ENCODE measurements at places on chromosomes 6 and 20.

DNA sequence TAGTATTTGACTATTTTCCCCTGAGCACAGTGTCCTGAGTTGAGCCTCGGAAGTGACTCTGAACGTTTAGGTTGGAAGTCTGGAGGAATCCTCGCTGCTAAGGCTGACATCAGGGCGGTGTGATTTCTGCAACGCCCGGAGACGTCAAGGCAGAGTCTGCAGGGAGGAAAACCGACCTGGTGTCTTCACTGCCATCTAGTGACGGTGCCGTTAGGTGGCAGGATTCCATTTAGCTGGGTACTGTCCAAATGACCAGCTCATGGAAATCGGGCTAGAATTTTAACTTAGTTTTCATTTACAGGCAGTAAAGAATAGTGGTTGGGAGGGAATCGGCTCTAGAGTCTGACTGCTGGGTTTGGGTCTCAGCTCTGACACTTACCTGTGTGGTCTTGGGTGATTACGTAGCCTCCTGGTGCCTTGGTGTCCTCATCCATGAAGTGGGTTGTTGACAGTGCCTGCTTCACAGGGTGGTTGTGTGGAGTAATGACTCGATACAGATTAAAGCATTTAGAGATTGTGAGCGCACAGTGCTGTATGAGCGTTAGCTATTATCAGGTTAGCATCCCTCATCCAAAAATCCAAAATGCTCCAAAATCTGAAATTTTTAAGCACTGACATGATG, 35.0 kb downstream of the FOXF2 start:
- no peak for DNase-seq

GRCh38 chr6:169701311-169701953, 397 bp downstream of the WDR27 start:
- DNase-seq, result no peak

DNA sequence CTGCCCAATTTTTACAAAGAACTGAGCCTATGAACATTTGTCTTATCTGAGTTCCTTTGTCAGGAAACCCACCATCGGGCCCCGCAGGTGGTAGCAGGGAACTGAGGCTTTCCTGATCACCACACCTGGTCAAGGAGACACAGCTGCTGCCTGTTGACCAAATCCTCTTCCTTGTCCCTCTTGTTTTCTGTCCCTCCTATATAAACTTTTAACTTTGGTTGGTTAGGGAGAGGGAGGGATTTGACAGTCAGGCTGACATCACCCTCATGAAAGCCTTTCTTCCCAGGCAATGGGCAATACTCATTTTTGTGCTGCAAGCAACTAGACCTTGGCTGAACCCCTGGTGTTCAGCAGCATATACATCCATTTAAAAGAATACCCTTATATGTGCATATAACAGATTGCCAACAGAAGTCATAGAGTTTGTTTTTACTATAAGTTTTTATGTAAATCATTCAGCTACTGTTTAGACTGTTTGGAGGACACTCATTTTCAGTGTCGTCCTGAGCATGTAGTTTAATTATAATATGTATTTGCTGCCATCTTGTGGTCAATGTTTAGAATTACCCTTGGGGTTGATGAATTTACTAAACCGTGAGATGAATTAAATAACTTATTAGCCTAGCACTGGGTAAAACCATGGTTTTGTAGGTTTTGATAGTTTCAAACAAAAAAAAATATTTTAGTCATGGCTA, 17.0 kb downstream of the CRISP1 start:
- no peak for DNase-seq

DNA sequence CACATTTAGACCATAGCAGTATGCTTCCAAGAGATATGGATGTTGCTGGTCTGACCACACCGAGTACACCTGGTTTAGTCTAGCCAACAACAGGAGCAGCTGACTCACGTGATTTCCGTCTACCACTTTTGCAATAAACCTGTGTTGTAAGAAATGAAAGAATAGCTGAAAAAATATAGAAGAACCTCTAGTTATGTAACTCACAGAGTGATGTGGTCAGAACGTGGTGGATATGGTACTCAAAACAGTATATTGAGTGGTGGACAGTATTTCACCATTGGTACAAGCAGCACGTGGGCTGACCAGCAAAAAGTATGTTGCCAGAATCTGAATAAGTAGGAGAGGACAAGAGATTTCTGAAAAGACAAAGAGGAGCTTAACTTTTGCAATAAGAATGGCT, 226.9 kb downstream of the TBC1D7 start:
- no peak for DNase-seq

GRCh38 chr6:45455408-45455807, 77.7 kb upstream of the SUPT3H start:
- no peak for DNase-seq

- DNase-seq, result no peak
These were observed 139.9 kb downstream of the MYB start for GRCh38 chr6:135320721-135321621.

DNA sequence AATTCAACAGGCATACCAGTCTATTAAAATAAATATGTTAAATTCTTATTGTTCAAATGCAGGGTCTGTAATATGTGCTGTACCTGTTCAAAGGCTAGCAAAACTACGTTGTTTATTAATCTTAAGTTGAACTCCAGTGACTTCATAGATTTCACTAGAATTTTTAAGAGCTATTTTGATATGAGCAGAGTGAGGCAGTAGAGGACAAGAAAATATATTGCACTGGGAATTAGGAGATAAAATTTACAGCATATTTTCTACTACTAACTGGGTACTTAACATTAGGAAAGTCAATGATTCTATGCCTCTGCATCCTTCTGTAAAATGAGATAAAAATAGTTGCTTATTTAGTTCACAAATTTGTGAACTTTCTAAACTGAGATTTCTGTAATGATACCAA, 162.2 kb upstream of the BMP5 start:
- no peak for DNase-seq

- no peak for DNase-seq
These were observed 125.7 kb upstream of the HDAC2 start for GRCh38 chr6:114096561-114097172.

GRCh38 chr6:37058084-37058586, 52.7 kb downstream of the FGD2 start:
- no peak for DNase-seq

DNA sequence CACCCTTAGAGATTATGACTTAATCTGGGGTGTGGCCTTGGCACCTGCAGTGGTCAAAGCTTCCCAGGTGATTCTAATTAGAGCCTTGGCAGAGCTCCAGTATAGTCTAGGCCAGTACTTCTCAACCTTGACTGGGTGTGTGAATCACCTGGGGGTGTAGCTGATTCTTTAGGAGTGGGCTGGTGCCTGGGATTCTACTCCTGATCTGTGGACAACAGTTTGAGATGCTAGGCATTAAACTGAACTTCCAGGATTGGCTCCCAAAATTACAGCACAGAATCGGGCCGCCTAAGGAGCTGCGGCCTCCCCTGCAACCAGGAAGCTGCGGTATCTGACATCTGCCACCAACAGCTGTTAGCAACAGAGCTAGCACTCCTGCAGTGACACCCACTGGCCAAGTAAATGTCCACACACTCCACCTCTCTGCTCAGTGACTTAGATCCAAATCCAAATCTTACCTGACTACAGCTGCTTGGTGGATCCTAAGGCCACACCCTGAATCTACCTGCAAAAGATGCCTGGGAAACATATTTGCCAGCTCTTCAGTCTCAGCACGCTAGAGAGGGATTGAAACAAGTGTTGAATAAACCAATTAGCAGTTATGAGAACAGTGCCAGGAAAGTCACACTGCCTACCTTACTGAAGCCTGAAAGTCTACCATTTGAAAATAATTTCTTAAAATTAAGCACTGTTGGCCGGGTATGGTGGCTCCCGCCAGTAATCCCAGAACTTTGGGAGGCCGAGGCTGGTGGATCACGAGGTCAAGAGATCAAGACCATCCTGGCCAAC, 126.7 kb downstream of the UNC5CL start:
- no peak for DNase-seq

- no peak for DNase-seq
These were observed 317.1 kb downstream of the ESR1 start for GRCh38 chr6:152124429-152125074.

DNA sequence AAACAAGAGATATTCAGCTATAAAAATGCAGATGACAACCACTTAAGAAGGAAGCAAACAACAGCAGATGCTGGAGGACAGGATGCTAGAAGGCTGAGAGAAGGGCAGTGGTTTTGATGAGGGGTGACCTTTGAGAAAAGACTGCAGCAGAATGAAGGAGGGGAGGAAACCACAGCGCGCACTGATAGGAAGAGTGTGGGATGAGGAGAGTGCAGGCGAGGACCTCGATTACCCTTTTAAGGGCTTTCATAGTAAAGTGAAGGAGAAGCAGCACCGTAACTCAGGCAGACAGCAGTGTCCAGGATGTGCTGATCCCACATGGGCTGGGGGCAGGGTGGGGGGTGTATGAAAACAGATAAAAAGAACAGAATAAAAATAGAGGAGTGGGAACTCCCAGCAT, 19.2 kb downstream of the ZBTB2 start:
- no peak for DNase-seq

- no peak for DNase-seq
These were observed 46.6 kb downstream of the DUSP22 start for GRCh38 chr6:338815-339262.

All from right atrium auricular region (tissue), 2 donors.